Colonic mucosa (tissue), 4 donors: ENCODE measurements at places on chromosomes 1 and 21. TPM values are rescaled to one million over a fixed set of nuclear protein-coding genes. Genes with fewer than 3 reads are reported as not detected.

GRCh38 chr1:174039027-174039426, 16.9 kb upstream of the RC3H1 start:
- no peak for DNase-seq

GRCh38 chr1:7615138-7615537, 156.0 kb upstream of the VAMP3 start:
- no peak for DNase-seq

DNA sequence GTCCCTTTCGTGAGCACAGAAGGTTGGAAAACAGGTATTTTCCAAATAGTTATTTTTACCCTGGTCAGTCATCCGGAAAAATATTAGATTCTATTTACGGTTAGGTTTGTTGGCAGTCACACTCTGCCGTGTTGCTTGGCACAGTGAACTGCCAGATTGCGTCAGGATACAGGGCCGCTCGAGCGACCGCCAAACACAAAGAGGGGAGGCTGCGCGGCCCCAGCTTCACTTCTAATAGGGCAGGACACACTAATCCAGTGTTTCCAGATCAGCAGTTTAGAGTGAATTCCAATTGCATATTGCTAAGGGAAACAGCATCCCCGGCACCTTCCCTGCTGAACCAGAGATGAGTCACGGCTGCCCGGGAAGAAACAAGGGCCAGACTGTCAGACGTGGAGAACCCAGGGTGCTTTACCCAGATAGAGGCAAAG, 22.9 kb downstream of the UMODL1 start:
- DNase-seq = no peak

Gene LRRC7
- 0.22 TPM for total RNA-seq

- DNase-seq = no peak
Measured at GRCh38 chr1:240287722-240288121, 196.0 kb downstream of the FMN2 start.
